Sciatic nerve (tissue), 2 donors: ENCODE measurements at places on chromosomes 7 and 10.

GRCh38 chr10:86334488-86335085 lies 32.0 kb downstream of the GRID1 start:
- no peak for DNase-seq

DNA sequence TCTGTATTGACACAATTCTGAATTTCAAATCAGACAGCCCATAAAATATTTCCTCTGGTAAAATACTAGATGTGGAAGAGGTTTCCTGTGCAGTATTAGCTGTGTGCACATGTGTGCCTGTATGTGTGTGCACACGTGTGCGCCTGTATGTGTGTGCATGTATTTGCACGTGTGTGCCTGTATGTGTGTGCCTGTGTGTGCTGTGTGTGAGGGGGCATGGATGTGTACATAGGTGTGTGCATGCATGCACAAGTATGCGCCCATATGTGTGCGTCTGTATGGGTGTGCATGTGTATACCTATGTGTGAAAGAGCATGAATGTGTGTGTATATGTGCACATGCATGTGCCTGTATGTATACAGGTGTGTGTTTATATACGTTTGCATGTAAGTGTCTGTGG lies 191.4 kb downstream of the KLF6 start:
- DNase-seq: no peak

GRCh38 chr7:144908943-144909556 lies 73.2 kb upstream of the TPK1 start:
- DNase-seq: no peak

- no peak for DNase-seq
Observed at GRCh38 chr10:27413831-27414348, 90.2 kb upstream of the RAB18 start.

- DNase-seq: no peak
Observed at GRCh38 chr7:22444181-22444971, 55.6 kb downstream of the STEAP1B start.

GRCh38 chr10:130607366-130607765 lies 471.2 kb downstream of the GLRX3 start:
- no peak for DNase-seq

GRCh38 chr7:123715198-123715597 lies 33.6 kb downstream of the WASL start:
- no peak for DNase-seq

DNA sequence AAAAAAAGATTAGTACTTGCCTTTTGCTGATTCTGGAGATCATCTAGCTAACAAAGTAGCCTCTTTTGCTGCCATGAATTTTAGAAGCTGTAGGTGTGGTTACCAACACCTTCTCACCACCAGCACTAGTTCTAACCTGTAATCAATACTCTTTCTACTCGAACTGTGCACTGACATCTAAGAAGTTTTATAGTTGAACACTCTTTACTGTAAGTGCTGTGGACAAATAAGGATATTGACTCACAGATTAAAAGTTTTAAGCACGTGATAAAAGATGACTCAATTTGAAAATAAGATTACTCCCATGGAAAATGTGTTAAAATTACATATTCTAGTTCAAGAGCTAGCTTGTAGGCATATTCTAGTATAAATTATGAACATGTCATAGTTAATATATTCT lies 89.9 kb downstream of the REEP3 start:
- DNase-seq: no peak

DNA sequence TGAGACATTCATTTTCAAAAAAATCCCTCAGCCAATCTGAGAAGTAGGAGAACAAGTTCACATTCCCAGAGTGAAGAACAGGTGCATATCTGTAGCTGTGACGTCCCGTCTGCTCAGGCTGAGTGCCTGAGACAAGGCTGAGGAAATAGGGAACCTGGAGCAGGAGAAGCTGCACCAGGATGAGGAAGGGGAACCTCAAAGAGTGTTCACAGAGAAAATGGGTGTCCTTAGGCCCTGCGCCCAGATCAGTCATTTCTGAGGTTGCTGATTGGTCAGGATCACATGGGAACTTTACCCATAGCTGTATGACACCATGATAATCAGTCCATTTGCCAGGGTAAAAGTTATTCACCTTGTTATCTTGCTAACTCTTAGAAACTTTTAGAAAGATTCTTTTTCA lies 34.2 kb upstream of the TARP start:
- no peak for DNase-seq

DNA sequence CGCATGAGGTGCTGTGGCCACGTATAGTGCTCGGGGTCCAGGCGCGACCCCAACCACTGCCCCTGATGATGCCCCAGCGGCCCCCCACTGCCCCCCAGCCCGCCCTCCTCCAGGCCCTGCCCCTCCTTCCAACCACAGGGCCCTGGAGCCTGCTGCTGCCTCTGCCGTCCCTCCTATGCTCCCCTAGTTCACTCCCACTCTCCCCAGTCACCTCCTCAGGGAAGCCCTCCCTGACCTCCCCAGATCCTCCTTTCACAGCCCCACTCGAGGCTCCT lies 93.8 kb downstream of the UNCX start:
- DNase-seq: no peak

GRCh38 chr7:144830024-144830785 lies 5.6 kb downstream of the TPK1 start:
- no peak for DNase-seq

GRCh38 chr10:81953420-81953819 lies 78.4 kb downstream of the NRG3 start:
- DNase-seq: no peak

- DNase-seq: no peak
Observed at GRCh38 chr7:31478721-31479120, 35.2 kb upstream of the ITPRID1 start.

DNA sequence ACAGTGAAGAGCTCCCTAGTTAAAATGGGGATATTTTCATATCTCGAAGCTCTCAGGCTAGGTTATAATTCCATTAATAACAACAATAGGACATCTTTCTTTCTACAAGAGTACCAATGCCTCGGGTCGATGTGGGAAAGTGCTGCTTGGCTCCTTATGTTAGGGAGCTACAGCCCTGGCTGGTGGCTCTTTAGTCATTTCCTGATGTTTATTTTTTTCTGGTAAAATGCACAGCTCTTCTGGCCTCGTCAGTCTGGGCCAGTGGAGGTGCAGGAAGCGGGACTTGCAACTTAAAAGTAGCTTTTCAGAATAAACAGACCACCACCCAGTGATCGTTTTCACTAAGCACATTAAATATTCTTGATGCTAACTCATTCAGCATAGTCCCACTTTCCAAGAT lies 58.3 kb downstream of the MKX start:
- no peak for DNase-seq

DNA sequence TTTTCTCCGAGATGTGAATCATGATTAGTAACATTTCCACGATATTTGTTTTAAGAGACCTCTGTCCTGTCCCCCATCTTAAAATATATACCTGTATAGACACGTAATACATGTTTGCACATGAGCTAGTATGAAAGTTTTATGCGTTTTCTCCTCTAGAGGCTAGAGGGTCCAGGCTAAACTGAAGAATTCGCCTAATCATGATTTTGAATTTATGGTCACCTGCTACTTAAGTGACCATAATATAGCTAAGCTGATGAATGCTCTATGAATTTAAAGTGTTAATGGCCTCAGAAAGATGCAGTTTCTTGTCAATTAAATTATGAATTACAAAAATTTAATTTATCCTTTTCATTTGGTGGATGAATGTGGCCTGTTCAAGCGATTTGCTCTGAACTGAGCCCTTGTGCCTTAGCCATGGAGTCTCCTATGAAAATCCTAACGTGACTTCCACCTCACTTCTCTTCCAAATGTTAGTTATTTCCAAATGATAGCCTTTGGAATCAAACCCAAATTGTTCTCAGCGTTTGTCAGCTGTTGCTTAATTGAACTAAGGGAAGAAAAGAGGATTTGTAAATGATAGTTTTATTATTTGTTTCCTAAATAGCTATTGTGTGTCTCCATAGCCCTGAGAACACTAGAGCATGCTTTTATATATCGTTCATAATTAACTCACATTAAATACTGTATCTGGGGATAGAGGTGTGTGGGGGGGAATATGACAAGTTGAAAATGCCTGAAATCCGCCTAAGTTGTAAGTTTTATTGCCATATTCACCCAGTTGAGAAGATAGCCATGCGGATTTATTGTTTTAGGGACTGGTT lies 2.3 kb downstream of the CELF2 start:
- no peak for DNase-seq

- DNase-seq: no peak
Observed at GRCh38 chr10:84026821-84027257, 112.5 kb upstream of the GHITM start.

- no peak for DNase-seq
Observed at GRCh38 chr7:128108641-128109423, 77.6 kb upstream of the LRRC4 start.

DNA sequence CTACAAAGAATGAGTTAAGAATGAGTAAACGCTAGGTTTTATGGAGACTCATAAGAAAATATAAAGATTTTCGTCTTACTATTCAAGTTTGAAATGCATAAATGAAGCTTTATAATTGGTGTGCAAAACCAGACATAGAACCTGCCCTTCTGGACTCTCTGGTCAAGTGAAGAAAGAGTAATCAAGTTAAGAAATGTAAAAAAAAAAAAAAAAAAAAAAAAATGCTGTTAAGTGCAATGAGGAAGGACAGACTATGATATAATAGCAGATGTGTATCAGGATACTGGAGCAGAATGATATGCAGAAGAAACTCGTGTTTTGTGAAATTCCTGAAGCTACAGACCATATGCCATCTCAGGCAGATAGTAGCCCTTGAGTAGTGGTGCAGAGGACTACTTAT lies 5.6 kb downstream of the PCGF5 start:
- no peak for DNase-seq

DNA sequence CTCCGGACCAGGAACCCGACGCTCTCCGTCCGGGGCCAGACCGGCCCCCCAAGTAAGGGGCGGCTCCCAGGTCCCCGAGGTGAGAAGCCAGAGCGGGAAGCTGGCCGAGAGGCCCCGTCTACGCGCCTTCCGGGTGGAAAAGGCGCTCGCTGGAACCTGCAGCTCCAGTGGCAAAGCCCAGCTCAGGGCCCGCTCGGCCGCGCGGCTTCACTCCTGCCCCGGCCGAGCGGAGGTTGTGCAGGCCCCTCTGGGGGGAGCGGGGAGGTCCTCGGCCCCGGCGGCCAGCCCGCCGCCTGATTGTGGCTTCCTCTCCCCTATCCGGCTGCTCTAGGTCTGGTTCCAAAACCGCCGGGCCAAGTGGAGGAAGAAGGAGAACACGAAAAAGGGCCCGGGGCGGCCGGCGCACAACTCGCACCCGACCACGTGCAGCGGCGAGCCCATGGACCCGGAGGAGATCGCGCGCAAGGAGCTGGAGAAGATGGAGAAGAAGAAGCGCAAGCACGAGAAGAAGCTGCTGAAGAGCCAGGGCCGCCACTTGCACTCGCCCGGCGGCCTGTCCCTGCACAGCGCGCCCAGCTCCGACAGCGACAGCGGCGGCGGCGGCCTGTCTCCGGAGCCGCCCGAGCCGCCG lies 2.9 kb downstream of the UNCX start:
- DNase-seq: no peak

- DNase-seq: no peak
Observed at GRCh38 chr10:74011770-74012169, 13.9 kb downstream of the VCL start.

DNA sequence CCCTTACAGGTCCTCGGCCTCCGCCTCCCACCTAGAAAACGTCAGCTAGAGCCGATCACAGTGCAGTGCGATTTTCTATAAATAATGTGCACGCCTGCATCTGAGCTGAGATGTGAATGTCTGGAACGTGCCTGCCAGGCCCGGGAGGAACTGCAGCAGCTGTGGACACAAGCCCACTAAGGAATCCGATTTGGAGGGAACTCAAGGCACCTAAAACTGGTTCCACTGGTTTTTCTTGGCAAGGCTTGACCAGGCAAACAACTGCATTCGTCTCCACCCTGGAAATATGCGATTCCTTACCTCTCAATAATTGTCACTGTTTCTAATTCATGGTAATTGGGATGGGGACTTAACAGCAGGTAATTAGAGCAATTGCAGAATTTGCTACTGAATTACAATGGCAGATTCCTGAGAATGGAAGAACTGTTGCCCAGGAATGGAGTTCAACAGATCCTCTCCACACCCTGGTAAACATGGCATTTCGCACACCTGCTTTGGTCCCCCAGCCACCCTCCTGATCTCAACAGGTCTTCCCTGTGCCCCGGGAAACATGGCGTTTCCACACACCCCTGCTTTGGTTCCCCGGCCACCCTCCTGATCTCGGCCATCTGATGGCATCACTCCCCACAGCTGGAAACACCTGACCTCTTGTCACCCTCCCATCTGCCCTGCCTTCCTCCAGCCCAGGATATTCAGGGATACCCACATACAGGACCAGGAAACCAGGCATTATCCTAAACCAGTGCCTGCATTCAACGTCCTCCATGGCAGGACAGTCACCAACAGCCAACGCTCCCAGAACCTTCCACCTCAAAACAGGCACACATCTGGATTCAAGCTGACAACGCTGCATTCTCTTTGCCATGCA lies 76.0 kb downstream of the DIP2C start:
- DNase-seq: no peak

GRCh38 chr7:54331311-54331710 lies 210.9 kb upstream of the VSTM2A start:
- no peak for DNase-seq

DNA sequence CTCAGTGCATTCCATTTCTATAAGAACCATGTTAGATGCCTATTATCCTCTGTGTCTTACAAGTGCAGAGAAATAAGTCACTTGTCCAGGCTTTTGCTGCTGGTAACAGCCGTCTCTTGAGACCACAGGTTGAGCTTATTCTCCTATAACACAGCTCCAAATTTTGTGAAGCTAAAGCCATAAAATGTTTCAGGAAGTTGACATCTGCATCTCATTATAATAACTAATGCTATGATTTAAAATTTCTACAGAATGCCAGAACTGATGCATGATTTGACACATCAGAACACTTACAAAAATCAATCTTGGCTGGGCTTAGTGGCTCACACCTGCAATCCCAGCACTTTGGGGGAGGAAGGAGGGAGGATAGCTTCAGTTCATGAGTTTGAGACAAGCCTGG lies 986.9 kb downstream of the TYW1 start:
- DNase-seq: no peak

- DNase-seq: no peak
Observed at GRCh38 chr10:28942012-28942411, 264.7 kb downstream of the BAMBI start.

DNA sequence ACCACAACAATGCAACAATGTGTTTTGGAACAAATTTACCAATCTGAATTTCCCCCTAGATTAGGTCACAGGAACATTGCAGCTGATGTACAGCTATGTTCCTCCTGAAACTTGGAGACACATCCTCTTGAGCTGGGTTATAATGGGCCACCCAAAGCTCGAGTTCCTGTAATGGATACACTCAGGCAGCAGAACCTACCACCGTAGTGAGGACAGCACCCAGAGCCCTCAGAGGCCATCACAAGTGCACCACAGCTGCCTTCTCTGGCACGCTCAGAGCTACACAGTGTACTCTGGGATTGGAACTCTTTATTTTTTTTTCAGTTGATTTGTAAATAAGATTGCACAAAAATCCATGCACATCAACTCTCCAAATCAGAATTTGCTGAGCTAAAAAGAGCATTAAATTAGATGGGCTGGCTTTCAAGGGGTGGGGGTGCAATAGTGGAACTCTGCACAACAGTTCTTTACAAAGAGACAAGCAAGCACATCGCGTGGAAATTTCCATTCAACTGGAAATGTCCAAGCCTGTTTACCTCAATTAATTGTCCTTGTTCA lies 56.7 kb downstream of the EGFR start:
- no peak for DNase-seq
